ENCODE measurements at places on chromosomes 2 and 18.

GRCh38 chr2:119402106-119402505 lies 29.5 kb upstream of the TMEM37 start:
- DNase-seq, result no peak

DNA sequence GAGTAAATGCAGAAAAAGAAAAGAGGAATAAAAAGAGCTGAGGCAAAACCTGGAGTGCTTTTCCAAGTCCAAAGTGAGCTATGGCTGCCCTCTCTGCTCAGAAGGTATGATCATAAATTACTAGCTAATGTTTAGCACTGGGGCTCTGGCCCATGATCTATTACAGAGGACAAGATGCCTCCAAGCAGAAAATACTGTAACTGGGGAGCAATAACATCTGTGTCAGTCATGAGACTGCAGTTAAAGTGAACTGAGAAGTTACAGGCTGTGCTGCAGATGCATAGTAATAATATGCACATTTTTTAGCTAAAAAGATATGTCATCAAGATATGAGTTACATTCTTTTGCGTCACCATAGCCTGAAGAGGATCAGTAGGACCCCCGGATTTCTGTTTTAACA lies 209.4 kb upstream of the RBBP8 start:
- DNase-seq, result no peak

GRCh38 chr2:227058888-227059399 lies 105.1 kb downstream of the COL4A4 start:
- DNase-seq, result no peak

DNA sequence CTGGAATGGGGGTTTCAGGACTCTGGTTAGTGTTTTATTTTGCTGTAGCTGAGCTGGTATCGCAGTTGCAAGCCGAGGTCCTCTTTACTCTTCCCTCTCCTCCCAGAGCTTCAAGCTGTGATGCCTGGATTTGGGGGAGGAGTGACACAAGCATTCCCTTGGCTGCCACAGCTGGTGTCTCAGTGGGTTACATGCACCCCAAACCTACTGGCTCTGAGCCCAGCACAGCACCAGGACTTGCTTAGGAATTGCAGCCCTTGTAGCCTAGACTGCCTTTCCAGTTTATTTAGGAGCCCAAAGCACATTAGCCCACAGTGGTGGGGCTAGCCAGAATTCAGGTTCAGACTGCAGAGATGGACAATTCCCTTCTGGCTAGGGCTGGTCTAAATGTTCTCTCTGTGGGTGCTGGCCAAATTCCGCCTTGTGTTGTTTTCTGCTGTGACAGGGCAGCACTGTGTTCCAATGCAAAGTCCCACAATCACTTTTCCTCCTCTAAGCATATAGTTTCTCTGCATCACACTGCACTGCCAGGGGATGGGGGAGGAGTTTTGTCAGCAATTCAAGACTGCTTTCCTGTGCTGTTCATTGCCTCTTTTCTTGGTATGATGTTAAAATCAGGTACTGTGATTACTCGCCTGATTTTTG lies 122.8 kb downstream of the SLC4A10 start:
- no peak for DNase-seq

- no peak for DNase-seq
Measured at GRCh38 chr18:45449418-45450227, 165.7 kb upstream of the SLC14A2 start.

DNA sequence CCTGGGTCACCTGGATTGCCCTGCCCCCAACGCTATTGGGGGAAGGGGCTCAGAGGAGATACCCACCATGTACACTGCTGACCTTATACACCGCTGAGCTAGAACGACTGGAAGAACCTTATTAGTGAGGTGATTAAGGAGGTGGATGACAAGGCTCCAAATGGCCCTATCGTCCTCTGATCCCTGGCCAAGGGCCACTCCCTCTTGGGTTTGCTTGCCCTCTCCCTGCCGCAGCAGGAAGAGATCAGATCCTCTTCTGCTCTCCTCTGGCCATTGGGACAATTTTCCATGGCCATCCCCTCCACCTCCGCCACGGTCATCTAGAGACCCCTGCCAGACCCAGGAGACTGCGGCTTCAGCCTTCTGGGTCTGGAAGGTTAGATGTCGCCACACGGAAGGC lies 1.2 kb downstream of the ZNF514 start:
- no peak for DNase-seq

- DNase-seq, result no peak
Measured at GRCh38 chr2:44553456-44553855, 191.7 kb downstream of the CAMKMT start.

GRCh38 chr2:101982495-101983029 lies 9.2 kb upstream of the IL1R2 start:
- no peak for DNase-seq

DNA sequence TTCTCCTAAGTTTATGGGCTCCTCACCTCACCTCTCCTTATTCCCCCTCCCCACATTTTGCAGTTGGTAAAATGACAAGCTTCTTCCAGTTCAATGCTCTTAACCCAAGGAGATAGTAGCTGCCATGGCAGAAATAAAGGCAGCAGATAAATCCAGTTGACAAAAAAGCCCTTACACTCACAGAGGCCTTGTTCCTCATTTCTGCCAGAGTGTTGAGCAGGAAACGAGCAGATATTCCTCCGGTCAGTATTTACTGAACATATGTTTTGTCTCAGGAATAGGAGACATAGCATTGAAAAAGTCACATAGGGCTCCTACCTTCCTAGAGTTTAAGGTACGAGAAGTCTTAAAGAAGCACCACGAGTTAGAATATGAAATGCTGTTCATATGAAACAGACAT lies 493.7 kb upstream of the TNP1 start:
- no peak for DNase-seq

DNA sequence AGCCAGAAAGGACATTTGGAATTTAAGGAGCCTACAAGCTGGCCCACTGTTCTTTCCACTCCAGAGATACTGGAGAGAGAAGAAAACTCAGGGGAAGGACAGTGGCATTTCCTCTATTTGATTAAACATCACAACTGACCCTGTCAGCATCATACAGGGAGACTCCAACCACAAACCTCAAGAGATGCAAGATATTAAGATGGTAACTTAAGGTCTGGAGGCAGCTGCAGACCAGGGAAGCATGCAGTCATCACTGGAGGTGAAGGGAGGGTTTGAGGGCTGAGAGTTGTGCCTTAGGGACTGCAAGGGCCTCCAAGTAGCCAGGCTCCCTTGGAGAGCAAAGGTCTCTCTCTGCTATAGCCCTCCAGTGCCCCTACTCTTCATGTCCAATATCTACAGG lies 67.4 kb downstream of the RNF152 start:
- no peak for DNase-seq

DNA sequence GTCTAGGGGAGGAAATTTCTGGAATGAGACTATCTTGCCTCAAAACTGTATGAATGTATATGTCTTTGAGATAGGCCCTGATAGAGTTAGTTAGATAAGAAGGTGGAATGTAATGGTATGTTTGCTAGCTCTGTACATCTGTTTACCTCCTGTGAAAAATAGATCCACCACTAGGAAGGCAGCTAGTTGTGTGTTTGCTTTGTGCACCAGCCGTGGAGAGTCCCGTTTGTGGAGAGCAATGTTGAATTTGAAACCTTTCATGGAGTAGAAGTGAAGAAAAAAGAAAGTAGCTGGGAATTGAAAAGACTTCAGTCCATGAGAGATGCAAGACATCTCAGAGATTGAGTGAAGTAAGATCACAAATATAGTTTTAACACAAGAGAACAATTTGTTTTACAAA lies 25.4 kb downstream of the ASXL3 start:
- DNase-seq, result no peak

GRCh38 chr2:101007415-101008345 lies 5.6 kb downstream of the RPL31 start:
- no peak for DNase-seq

Measured in NCI-H2081 treated with DMSO at 0.1 percent for 48 hours (cell line).